Stimulated activated CD8-positive, alpha-beta memory T cell treated with anti-CD3 and anti-CD28 coated beads, Interleukin-4, amount 100 ng/mL, for 24 hours (primary cell): ENCODE measurements at places on chromosomes 7 and 10.

- DNase-seq, result no peak
Observed at GRCh38 chr10:84537447-84537931, 209.1 kb downstream of the CCSER2 start.

GRCh38 chr10:77552252-77552651 is 85.4 kb downstream of the KCNMA1 start:
- no peak for DNase-seq

GRCh38 chr10:111208951-111209350 is 132.1 kb downstream of the ADRA2A start:
- no peak for DNase-seq

DNA sequence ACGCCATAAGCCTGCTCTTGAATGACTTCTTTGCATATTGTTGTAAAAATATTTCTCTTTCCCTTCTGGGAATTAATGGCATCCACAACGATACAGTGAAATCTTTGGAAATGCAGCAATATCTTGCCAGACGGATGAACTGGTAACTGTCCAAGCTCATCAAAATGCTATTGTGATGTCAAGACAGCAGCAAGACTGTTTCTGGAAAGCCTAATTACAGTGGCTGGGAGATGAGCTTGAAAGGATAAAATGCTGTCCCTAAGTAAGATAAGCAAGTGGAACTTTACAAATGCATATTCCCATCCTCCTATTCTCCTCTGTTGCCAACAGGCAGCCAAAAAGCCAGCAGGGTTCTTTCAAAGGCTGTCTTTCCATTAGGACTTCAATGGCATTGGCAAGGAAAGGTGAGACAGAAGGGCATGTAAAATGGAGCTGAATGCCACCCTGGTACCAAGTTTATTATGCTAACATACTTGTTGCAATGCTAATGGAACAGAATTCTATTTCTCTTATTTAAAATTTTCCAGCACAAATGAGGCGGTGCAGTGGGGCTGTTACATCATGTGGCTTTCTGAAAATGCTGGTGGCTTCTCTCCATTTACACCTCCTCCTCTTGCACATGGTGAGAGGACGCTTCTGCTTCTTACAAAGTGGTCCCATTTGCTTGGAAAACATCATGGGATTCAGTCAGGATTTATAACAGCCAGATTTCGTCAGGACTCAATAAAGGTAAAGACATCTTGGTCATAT is 178.3 kb upstream of the PTER start:
- no peak for DNase-seq

DNA sequence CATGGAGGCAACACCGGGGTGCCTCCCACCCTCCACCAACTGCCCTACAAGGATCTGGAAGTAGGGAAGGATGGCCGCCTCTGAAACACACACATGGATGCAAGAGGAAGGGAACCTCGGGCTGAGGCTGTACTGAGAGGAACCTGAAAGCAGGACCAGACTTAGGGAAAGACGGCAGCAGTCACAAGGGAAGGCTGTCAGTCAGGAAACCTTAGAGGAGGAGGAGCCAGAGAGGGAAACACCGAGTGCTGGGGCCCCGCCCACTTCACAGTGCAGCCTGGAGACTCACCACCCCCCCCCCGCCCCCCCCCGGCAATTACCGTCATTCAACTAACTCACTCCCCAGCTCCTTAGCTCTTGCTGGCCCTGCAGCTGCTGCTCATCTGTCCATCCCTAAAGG is 2.5 kb downstream of the CYREN start:
- no peak for DNase-seq

GRCh38 chr10:71837098-71837827 is 13.8 kb downstream of the PSAP start:
- no peak for DNase-seq

DNA sequence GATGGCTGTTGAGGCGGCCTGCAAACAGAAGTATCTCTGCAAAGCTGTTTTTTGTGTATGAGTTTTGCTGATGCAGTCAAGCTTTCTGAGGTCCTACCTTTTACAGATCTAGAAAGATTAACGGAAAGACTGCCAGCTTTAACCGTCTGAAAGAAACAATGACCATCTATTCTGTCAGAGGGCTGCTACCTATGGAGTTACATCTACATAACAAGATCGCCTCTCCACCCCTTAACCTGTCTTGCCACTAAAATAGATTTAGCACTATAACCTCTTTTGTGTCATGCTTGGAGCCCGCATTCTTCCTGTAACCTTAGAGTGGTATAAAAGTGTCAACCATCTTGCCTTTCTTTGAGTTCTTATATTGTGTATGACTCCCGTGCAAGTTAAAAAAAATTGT is 291.2 kb downstream of the POM121L12 start:
- no peak for DNase-seq

- peak; percentile 28 for DNase-seq
Observed at GRCh38 chr10:70461397-70462348, 16.9 kb upstream of the PALD1 start.

DNA sequence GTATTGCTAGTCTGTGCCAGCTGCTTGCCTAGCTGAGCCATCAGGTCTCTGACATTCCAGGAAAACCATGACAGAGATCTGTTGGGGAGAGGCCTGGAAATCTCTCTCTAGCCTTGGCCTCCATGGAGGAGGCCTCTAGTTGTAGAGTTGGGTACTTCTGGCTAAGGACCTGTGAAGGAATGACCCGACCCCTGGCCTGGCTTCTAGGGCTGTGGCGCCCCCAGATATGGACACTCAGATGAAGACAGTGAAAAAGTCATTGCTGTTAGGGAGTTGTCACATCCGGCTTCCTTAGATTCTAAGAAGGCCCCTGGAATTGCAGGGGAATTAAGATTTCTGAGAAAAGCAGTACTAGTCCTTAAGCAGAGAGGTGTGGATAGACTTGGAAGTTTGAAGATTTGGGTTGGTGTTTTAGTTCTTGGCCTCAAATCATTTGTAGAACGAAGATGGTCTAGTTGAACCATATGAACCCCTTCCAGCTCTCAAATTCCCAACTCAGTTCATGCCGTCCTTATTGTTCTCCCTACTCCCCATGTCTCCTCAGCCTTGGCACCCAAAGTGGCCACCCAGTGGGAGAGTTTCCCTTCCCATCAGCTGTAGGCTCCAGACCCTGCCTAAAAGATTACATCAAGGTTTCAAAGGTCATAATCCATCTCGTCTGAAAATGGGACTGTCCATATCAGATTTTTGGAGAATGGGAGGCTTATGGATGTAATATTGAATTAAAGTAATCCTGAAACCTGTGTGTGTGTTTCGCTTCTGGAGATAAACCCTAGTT is 7.0 kb downstream of the HHEX start:
- DNase-seq, result no peak

DNA sequence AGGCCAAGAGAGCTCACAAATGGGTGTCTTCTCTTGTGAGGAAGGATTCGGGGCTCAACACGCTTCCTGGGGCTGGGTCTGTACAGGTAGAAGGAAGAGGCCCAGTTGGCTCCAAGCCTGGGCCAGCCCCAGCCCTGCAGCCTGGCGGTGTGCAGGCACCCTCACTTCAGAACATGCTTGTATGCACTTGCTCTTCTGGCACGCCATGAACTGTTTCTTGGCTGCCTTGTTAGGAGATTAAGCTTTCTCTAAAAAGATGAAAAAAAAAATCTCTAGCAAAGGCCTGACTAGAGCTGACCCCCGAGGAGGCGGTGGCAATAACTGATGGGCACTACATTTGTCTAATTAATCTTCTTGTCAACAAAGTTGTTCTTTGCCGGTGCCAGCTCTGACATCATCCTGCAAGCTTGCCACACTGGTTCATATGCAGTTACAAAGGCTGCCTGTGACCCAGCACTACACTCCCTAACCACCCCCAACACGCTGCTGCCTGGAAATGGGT is 94.7 kb downstream of the WDR11 start:
- DNase-seq, result no peak

- DNase-seq, result no peak
Observed at GRCh38 chr7:91570560-91570959, 306.3 kb downstream of the FZD1 start.

GRCh38 chr10:30832001-30832748 is 199.5 kb downstream of the ZNF438 start:
- DNase-seq, result no peak

GRCh38 chr10:80321183-80321582 is 31.7 kb upstream of the MAT1A start:
- DNase-seq, result no peak

- DNase-seq, result no peak
Observed at GRCh38 chr10:3486346-3487065, 298.5 kb downstream of the KLF6 start.

DNA sequence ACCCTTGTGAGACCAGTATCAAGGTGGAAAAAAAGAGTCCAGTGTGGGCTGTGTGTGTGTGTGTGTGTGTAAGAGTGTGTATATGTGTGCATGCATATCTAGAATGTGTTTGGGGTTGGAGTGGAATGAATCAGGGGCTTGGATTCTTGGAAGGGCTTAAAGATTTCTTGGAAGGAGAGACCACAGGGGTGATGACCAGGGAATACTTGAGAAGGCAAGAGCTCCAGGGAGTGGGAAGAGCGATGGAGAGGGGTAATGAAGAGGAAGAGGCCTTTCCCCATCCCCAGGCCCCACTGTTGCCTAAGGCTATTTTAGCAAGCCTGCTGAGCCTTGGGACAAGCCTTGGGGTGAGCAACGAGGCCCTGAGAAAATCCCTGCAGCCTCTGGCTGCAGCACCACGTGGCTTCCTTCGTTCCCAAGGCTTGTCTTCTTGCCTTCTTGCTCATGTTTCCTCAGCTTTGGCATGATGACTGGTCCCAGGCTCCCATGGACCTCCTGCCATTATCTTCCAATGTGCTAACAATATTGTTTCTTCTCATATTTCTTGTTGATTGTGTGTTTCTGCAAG is 663.4 kb downstream of the INHBA start:
- no peak for DNase-seq

DNA sequence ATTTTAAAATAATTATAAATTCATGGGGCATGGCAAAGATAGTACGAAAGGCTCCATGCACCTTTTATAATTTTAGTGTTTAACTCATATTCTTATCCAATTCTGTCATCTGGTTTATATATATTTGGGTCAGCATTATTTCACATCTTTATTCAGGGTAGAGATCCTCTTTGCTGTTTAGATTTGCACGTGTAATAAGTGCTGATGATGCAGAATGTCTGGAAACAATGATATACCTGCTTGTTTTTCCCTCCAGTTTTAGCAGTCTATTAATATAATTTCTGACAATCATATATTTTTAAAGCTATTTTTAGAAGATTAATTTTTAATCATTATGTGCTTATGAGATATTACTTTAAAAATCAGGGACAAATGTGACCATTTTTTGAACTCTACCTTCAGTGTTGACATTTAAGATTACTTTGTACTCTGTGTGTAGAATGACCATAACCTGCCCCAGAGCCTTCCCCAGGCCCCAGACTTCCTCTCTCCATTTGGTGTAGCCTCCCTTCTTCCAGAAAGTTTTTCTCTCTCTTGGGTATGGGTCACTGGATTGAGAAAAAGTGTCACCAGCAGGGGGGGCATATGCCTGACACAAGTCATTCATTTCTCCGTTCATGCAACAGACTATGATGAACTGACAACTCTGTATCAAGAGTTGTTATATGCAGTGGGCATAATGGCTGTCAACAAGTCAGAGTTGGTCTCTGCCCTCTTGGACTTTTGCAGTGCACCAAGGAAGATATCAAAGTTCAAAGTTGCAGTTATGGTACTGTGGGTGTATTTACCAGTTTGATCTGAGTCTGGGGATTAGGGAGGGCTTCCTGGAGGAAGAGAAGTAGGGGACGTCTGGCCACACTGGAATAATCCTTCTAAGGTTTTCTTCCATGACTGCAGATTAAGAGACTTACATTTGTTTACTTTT is 192.6 kb upstream of the CCDC6 start:
- DNase-seq, result no peak

GRCh38 chr10:126175641-126176262 is 212.5 kb downstream of the ADAM12 start:
- no peak for DNase-seq

GRCh38 chr7:40231796-40232195 is 97.0 kb downstream of the SUGCT start:
- DNase-seq, result no peak

- no peak for DNase-seq
Observed at GRCh38 chr10:11646450-11646849, 35.0 kb upstream of the USP6NL start.

GRCh38 chr10:88457660-88458059 is 125.5 kb downstream of the RNLS start:
- DNase-seq, result no peak

DNA sequence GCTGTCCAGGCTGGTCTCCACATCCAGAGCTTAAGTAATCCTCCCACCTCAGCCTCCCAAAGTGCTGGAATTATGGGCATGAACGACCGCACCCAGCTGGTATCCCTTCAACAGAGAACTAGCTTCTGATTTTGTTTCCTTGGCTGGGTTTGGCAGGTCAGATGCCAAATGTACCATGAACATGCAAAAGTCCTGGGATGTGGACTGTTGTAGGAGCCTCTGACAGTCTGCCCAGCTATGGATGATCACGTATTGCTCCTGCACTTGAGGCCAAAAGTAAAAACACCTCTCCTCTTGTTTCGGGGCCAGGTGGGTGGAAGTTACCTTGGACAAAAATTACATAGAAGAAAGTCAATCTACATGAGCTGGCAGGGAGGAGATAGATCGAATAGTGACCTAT is 699.5 kb downstream of the TYW1 start:
- DNase-seq, result no peak

DNA sequence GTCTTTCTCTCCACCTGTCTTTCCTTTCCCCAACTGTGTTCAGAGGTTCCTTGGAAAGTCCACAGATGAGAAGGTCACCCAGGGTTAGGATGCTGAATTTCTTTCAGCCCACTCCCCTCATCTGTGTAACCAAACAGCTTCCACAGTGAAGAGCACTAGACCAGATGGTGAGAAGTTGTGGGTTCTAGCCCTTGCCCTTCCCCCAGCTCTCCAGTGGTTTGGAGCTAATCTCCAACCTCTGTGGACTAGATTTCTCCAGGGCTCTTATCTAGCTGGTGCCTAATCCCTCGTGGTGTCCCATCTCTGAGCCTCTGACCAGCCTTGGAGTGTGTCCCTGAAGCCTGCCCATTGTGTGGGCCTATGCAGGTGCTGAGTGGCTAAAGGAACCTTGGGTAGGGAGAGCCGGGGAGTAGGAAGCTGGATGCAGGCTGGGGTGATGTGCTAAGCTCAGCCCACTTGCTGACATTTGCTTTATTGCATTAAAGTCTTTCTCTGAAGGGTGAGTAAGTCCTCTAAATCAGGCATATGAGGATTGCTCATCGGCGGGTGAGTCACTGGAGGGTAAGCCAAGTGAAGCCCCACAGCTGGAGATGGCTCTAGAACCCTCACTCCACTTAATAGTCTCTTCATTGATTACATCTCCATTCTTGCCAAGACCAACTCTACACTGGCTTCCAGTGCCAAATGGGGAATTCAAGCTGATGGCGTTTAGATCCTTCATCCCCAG is 14.9 kb downstream of the DUSP5 start:
- DNase-seq, result no peak

DNA sequence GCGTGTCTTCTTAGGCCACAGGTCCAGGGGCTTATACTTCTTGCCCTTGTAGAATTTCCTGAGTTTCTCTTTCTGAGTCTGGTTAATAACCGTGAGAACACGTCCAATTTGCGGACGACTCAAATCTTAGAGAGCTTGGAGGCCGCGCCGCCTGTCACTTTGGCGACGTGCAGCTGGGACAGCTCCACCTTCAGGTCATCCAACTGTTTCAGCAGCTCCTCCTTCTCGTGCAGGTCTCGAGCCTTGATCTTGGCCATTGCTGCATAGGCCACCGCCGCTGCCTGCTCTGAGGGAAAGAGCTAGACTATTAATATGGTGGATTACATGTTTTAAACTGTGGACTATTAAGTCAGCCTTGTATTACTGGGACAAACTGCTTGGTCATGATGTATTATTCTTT is 26.9 kb downstream of the EVX1 start:
- DNase-seq, result no peak
